Esophagus squamous epithelium (tissue), 5 donors: ENCODE measurements at places on chromosomes 7 and 10.

- no peak for DNase-seq
Observed at GRCh38 chr10:12484941-12485805, 135.8 kb downstream of the CAMK1D start.

DNA sequence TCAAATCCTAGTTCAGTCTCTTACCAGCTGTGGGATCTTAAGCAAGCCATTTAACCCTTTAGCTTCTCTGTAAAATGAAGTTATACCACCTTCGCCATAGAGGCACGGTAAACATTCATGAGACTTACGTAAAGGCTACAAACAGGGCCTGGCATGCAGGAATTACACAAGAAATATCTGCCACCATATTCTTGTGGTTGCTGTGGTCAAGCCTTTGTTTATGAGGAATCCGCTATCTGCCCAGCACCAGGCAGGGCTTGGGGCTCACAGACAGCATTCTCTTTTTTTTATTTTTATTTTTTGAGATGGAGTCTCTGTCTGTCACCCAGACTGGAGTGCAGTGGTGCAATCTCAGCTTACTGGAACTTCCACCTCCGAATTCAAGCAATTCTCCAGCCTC, 9.9 kb downstream of the AIFM2 start:
- DNase-seq: no peak

- no peak for DNase-seq
Observed at GRCh38 chr7:65827366-65827765, 45.5 kb upstream of the VKORC1L1 start.

- DNase-seq: no peak
Observed at GRCh38 chr7:35736725-35737124, 41.8 kb upstream of the HERPUD2 start.

DNA sequence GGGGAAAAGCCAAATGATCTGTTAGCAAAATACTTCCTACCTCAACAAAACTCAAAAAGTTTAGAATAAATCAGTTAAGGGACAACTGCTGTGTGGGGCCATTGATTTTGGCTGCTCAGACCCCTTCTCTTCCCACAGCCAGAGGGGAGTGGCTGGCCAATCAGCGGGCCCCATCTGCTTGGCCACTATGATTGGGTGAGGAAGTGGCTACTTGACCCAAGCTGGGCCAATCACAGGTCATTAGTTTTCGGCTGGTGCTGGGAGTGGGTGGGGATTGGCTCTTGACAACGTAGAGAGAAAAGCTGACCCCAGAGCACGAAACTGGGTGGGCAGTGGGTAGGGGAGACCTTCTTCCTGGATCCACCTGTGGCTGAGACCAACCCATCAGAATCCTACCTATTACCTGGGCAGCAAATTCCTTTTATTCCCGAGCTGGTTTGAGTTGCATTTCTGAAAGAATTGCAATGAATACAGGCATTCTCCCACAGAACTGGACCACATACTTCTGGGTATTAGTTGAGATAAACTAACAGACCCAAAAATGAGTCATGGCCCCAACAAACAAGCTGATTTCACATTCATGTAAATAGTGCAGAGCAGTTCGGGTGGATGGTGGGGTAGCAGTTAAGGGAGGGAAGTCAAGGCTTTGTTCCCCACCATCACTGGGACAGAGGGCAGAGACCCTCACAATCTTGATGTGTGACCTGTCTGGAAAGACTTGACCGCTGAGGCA, 35.6 kb upstream of the HMX3 start:
- DNase-seq: no peak

- no peak for DNase-seq
Observed at GRCh38 chr10:10787586-10787985, 230.1 kb upstream of the CELF2 start.

DNA sequence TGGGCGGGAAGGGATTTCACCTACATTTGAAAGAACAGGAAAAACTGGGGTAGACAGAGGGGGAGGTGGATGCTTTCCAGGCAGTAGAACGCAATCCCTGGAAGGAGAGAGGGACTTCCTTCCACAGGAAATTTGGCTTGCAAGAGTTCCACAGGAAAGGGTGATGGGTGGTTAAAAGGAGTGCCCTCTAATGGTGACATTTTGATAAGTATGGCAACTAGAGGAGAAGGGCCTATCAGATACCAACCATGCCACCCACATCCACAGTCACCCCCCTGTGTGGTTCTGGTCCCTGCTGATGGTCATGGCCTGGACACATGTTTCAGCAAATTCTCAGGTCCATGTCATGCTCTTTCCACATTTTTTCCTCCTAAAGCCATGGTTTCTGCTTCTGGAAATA, 27.1 kb upstream of the COL13A1 start:
- DNase-seq: no peak

DNA sequence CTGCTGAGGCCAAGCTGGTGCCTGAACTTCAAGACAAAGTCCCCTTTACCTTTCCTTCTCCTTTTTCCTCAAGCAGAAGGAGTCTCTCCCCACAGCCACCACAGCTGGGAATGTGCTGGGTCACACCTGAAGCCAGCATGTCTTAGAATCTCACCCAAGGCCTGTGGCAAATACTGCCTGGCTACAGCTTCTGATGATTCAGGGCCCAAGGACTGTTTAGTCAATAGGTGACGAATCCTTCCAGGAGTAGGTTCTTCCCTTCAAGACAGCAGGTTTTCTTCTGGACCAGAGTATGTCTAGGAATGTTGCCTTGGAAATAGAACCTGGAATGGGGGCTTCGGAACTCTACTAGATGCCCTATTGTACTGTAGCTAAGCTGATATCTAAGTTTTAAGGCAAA, 374.6 kb downstream of the KIF20B start:
- no peak for DNase-seq

- no peak for DNase-seq
Observed at GRCh38 chr7:39465055-39465929, 100.9 kb upstream of the YAE1 start.

DNA sequence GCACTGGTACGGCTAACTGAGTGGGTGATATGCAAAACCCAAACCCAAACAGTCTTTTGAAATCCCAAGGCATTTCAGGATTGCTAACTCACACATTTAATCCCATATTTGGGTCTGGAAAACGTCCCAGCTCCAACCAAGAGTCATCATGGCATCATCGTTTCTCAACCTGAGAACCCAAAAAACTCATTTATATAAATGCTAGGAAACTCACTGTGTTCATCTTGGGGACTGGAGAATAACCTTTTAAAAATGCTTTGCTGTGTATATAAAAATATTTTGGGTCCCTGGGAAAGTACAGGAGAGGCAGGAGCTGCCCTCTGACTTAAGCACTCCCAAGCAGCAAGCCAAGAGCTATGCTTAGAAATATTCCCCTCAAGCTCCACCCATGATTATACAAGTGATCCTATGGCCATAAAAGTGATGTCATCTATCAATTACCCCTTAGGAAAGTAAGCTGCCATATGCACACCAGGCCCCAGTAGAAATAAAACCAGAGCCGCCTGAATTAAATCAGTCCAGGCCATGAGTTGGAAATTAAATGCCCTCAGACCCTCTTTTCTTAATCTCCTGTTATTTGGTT, 352.1 kb downstream of the FRMD4A start:
- DNase-seq: no peak

DNA sequence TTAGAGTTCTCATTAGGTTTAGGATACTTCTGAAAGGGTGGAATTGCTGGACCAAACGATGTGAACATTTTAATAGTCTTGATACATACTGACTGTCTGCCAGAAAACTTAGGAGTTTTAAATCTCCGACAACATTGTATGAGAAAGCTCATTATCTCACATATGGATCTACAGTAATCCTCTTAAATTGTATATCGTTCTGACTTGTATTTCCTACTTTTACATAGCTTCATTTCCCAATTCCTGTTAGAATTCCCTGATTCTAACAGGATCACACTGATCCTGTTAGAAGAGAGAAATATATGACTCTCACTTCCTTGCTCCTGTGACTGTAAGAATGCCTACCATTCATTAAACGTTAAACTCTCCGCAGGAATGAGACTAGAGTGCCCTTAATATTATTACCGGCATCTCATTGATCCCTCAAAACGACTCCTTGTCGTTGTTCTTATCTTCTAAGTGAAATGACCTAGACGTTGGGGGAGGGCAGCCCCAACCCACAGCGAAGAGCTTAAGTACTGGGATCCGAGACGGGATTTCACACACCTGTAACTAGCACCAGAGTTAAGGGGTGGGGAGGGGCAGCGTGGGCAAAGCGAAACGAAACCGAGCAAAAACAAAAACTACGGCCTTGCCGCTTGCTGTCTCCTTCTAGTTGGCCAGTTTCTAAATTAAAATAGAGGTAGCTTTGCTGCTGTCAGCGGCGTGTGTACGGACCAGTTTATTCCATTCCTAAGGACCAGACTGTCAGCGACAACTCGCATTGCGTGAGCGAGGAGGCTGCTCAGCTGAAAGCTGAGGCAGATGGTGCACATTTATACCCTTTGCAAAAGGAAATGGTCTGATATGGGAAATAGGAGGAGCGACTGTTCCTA, 678 bp upstream of the TMEM106B start:
- DNase-seq: no peak

GRCh38 chr7:144529269-144529926, 125.9 kb upstream of the NOBOX start:
- no peak for DNase-seq

DNA sequence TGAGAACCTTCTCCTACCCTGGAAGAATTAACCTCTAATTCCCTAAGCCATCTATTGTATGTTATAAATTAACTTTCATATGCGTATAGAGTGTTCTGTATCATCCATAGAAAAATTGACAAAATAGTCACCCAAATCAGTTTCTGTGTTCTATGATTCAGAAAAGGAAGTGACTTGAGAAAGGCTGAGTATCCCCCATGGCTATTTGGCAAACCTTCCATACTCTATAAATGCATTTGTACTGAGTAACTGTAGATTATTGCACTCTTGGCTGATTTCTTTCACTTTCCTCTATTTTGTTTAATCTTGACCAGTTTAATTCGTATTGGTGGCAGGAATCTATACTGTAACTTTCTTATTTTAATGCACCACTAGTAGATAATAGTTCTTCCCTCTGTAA, 182.2 kb downstream of the HTR7 start:
- no peak for DNase-seq

- no peak for DNase-seq
Observed at GRCh38 chr10:70733051-70733450, 52.1 kb downstream of the TBATA start.

DNA sequence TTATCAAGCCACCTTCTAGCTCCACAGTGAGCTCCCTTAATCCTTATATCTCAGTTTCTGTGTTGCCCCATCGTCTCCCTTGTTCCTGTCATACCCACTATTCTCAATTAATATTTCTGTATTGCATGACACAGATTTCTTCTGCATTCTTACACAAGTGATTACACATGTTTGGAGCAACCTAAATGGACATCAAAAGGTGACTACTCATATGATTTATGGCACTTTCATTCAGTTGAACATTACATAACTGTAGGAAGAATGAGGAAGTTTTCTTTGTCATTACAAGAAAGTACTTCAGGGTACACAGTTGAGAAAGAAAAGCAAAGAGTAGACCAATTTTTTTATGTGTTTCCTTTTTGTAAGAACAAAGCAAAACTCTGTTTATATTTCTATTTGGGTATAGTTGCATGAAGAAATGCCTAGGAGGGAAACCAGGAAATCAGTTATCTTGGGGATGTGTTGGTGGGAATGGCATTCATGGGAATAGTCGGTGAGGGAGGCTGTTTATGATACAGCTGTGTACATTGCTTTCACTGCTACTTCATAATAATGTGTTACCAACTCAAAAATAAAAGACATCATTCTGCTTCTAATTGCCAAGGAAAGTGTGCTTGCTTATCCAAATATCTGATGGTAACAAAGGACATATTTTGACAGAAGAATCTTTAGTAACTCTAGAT, 23.6 kb upstream of the PRSS37 start:
- no peak for DNase-seq

DNA sequence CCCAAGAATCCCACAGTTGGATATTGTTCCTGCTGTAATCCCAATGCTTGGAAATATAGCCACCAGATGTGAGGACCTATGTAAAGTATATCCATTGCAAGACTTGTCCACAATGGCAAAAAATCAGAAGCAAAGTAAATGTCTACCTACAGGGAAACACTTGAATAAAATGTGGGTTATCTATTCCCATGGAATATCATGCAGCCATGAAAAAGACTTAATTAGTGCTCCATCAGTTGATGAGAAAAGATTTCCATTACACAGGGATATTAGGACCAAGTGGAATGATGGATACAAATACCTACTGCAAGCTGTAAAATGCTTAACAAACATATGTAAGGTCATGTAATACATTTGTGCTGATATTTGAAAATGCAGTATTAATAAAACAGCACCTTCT, 131.2 kb downstream of the BTAF1 start:
- no peak for DNase-seq

DNA sequence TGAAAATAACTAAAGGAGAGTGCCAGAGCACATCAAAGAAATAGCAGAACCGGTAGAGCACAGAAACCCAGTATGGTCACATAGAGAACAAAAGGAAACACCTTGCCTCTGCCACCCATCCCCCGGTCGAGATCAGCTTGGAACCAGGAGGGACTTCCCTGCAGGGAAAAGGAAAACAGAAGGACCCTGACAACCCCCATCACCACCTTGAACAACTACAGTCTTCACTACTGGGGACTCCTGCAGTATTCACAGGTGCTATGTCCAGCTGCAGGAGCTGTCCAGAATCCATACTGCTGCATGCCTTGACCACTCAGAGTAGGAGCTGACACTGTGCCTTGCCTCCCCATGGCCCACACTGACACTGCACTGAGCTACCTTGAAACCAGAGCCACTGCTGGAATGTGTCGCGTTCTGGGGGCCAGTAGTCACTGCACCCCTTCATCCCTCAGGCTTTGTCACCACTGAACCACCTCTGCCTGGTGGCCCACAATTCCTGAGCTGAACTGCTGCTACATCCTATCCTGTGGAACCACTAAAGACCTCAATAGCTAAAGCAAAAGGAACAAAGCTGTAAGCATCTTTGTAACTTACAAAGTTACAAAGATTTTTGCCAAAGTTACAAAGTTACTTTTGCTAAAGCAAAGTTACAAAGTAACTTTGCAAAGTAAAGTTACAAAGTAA, 66.8 kb downstream of the TRIL start:
- DNase-seq: no peak

DNA sequence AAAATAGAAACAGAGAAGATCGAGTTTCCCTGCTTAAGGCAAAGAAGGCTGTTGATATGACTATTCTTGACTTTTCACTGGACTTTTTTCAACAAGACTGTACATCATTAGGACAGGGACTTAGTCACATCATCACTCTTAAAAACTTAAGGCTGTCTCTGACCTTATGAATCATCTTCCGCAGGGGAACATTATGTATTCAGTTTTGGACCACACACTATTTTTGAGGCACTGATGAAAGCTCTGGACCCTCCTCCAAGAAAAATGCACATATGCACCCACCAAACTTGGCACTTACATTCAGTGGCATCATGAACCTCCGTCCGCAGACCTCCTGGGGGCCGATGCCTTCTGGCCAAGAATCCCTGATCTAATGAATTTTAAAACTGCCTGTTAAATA, 96.4 kb downstream of the CALD1 start:
- no peak for DNase-seq

GRCh38 chr7:70579397-70580097, 552.4 kb upstream of the GALNT17 start:
- no peak for DNase-seq

- no peak for DNase-seq
Observed at GRCh38 chr10:78717200-78717599, 351.6 kb upstream of the ZMIZ1 start.

GRCh38 chr7:142739923-142740492, 9.3 kb upstream of the PRSS1 start:
- no peak for DNase-seq

- no peak for DNase-seq
Observed at GRCh38 chr7:106178593-106179134, 66.6 kb upstream of the SYPL1 start.
